ENCODE measurements at places on chromosomes 7 and 10. TPM values are rescaled to one million over a fixed set of nuclear protein-coding genes. Genes with fewer than 3 reads are reported as not detected.

- no peak for DNase-seq
These were observed 515 bp downstream of the FAM149B1 start for GRCh38 chr10:73168465-73168803.

DNA sequence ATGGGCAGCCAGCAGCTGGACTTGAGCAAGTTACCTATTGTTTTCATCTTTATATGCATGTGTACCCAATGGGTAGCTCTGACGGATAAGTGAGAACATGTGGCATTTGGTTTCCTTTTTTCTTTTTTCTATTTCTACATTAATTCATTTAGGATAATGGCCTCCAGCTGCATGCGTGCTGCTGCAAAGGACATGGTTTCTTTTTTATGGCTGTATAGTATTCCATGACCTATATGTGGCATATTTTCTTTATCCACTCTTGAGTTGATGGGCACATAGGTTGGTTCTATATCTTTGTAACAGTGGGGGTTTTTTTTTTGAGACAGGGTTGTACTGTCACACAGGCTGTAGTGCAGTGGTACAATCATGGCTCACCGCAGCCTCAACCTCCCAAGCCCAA is 37.4 kb downstream of the ASZ1 start:
- no peak for DNase-seq

GRCh38 chr10:86706401-86706841 is 38.1 kb downstream of the LDB3 start:
- DNase-seq = no peak

DNA sequence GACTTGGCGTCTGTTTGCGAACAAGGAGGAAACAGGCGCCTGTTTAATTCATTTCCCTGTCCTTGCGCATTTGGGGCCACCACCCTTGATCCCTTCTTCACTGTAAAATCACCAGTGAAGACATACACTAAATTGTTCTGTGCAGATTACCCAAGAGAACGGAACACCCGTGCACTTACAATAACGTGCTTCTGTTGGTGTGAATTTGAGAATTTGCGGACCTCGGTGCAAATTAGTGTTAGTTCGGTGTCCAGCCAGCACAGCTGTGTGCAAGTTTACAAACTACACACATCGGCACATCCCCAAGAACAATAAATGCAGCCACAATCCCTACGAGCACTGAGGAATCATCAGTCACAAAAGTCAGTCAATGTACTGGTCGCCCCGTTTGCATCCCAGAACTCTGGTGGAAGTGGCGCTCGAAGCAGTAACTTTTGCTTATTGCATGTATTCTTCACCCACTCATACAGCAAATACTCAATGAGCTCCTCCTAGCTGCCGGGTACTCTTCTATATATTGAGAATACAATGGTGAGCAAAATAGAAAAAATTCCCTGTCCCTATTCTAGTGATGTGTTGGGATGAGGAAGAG is 786 bp upstream of the CNOT4 start:
- peak; percentile 41 for DNase-seq

DNA sequence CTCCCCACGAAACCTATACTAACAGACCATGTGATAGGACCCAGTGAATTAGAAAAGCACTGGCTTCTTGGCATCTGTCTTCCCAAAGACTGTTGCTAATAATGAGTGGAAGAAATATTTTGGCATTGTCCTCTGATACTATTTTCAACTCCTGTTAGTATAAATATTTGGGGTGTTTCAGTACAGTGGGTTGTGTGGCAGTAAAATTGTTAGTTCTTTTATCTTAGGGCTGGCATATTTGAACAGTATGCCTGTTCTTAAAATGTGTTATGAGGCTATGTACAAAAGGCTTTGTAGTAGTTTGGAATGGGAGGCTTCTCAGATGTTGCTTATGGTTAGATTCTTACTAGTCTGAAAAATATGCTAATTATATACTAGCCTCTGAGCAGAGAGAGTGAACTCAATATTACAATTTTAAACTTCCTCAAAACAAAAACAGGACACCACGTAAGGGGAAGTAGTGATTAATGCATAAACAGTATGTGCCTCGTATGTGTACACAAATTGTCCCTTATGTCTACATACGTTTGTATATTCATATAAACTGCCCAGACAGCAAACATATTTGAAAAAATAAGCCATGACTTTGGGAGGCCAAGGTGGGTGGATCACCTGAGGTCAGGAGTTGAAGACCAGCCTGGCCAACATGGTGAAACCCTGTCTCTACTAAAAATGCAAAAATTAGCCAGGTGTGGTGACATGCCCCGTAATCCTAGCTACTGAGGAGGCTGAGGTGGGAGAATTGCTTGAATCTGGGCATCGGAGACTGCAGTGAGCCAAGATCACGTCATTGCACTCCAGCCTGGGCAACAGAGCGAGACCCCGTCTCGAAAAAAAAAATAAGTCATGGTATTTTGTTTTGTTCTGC is 115.4 kb downstream of the ARID5B start:
- DNase-seq = peak; percentile 42

- no peak for DNase-seq
These were observed 262.8 kb downstream of the DYNC1I1 start for GRCh38 chr7:96034940-96035727.

DNA sequence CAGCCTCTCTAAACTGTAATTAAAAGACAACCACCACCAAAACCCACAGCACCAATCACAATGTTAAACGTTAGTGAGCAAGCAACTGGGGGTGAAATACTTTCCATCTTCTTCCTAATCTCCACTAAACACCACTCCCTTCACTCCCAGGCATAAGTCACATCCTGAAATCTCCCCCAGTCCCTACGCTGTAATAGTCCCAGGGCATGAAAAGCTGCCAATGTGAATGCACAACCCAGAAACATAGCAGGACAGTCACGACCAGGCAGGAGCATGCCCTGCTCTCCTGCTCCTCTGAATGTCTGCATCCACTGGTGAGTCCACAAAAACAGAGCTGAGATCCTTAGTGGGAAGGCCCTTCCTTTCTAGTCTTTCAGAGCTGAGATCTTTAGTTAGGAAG is 288.9 kb downstream of the PARD3 start:
- peak; percentile 37 for DNase-seq

GRCh38 chr10:3465406-3465891 is 292.9 kb upstream of the PITRM1 start:
- peak; percentile 15 for DNase-seq

GRCh38 chr10:28276384-28276783 is 26.5 kb downstream of the MPP7 start:
- no peak for DNase-seq

GRCh38 chr10:86955501-86956194 is 1.8 kb downstream of the MMRN2 start:
- DNase-seq = no peak

- DNase-seq = peak; percentile 92
These were observed 3.2 kb upstream of the MRPS24 start for GRCh38 chr7:43872406-43873110.

DNA sequence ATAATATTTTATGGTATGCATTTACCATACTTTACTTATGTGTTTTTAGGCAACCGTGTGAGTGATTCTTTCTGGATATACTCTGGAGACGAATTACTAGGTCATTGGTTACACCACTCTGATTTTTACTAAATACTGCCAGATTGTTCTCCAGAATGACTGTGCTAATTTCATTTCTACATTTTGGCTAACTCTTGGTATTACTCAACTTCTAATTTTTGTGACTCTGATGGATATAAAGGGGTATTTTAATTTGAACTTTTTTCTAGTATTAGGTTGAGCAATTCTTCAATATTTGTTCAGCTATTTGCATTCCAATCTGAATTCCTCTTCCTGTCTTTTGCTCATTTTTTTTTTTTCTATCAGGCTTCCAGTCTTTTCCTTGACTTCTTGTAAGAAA is 223.6 kb downstream of the MDFIC start:
- DNase-seq = peak; percentile 39

- no peak for DNase-seq
These were observed 424 bp downstream of the EGFR start for GRCh38 chr7:55019191-55019690.

DNA sequence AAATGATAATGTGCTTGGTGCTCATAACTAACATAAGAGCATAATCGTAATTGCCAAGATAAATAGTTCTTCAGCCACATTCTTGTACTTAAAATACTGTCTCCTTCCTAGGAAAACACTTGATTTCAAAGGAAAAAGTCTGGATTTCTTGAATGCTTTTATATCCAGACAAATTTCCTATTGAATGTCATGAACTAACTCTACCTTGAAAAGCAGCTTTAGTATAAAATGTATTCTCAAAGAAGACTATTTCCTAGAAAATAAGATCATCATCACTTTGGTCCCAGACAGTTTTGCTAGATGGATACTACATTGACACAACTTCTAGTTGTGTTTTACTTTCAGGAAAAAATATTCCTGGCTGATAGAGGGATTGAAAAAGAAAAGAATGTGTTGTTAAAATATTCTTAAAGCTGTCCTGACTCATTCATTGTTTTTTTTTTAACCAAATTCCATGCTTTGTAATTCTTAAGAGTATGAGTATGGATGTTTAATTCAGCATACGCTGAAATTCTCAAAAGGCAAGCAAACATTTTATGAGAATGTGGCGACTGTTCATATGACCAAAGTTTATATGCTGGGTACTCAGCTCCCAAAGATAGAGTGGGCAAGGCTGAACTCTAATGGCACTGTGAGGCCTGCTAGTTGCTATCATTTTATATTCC is 106.1 kb downstream of the PPP1R3A start:
- peak; percentile 29 for DNase-seq

DNA sequence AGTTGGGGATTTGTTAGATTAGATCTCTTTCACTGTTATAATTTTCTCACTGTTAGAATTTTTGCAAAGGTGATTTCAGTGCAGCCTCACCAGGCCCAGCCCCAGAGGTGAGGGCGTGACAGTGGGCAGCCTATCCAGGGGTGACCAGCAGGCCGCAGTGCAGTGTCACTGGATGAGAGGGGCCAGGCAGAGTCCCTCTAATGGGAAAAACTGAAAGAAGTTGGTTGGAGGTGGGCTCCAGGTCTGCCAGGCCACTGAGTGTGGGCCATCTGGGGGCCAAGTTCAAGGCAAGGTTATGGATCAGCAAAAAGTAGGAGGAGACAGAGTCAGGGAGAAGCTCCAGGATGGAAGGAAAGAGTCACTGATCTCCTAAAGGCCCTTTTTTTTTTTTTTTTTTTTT is 90.5 kb upstream of the SDK1 start:
- DNase-seq = no peak

DNA sequence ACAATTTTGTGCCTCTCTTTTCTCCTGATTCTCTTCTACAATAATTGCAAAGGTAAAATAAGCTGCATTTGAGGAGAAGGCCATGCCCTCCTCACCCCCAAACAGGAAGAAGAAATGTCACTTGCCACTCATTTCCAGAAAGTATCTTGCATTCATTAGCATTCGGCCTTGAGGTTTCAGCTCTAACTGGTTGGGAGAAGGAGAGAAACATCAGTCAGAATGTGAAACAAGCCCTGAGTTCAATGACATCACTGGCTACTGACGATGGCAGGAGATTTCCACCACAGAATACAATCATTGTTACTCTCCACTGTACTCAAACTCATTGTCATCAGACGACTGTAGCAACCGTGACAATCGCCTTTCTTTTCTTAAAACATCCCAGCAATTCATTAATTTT is 72.8 kb downstream of the PRKCQ start:
- no peak for DNase-seq

GRCh38 chr7:71403202-71403946 is 271.4 kb downstream of the GALNT17 start:
- DNase-seq = no peak

DNA sequence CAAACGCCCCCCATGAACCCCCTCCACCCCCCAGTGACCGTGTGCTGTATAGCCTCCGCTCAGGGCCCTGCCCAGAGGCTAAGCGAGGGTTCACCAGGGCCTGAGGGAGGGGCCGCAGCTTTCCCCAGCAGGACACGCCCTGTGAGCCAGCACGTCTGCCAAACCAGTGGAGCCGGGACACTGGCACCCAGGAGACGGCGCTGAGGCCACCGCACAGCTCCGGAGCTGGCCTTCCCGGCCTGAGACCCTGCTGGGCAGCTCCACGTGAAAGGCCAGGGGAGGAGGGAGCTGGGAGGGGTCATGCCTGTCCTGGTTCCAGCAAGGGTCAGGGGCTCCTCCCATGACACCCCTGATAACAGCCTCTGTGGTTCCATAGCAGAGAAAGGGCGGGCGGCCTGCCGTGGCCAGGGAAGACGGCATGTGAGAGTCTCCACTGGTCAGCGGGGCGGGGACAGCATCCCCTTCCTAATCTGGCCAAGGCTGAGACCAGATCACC is 278.3 kb downstream of the ELFN1 start:
- DNase-seq = no peak

GRCh38 chr10:77741746-77742145 is 104.1 kb upstream of the KCNMA1 start:
- DNase-seq = peak; percentile 65

Gene EFCAB10
- total RNA-seq = not detected

Gene MARVELD1
- total RNA-seq = 12.0 TPM

Gene TNKS2
- 41.4 TPM for total RNA-seq

Gene MKX
- total RNA-seq = 0.28 TPM

Gene EPC1
- total RNA-seq = 21.9 TPM

Gene C10orf67
- 0.18 TPM for total RNA-seq
